Hematopoietic multipotent progenitor cell treated with erythropoietin and hydrocortisone succinate and interleukin-3 and kit ligand, for 8 days (in vitro differentiated cells): ENCODE measurements at places on chromosomes 7 and 10.

- DNase-seq, result no peak
Measured at GRCh38 chr10:77386838-77387237, 250.8 kb downstream of the KCNMA1 start.

GRCh38 chr7:110591341-110591740 lies 499.6 kb upstream of the LRRN3 start:
- no peak for DNase-seq

GRCh38 chr10:124647421-124648130 lies 96.6 kb downstream of the FAM53B start:
- DNase-seq, result peak; percentile 93

DNA sequence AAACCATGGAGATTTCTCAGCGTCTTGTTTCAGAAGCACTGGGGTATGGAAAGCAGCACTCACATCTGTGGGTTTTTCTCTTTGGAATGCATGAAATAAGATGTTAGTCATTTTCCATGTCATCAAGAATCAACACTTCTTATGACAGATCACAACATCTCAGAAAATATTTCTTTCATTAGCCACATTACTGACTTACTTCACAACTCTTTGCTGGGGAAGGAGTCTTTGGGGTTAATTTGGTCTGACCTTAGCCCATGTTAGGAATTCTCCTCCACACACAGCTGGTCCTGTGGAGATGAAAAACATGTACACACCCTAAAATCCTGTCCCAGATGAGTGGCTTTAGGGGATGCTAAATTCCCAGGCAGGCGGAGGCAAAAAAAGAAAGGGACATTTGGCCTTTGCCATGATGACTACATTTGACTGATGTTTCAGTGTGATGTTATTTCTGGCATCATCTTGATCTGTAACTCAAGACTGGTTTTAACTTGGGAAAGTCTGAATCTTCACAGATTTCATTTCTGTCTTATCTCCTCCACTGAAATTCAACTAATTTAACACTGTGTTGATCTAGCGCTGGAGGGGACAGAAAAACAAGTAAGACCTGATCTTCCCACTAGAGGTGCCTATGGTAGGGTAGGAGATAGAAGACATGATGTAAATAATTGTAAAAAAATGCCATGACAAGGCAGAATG lies 363.2 kb downstream of the PRPF18 start:
- DNase-seq, result no peak

GRCh38 chr10:88120599-88121333 lies 257.3 kb downstream of the PTEN start:
- DNase-seq, result no peak

- peak; percentile 49 for DNase-seq
Measured at GRCh38 chr10:27153845-27154193, 365 bp downstream of the YME1L1 start.

DNA sequence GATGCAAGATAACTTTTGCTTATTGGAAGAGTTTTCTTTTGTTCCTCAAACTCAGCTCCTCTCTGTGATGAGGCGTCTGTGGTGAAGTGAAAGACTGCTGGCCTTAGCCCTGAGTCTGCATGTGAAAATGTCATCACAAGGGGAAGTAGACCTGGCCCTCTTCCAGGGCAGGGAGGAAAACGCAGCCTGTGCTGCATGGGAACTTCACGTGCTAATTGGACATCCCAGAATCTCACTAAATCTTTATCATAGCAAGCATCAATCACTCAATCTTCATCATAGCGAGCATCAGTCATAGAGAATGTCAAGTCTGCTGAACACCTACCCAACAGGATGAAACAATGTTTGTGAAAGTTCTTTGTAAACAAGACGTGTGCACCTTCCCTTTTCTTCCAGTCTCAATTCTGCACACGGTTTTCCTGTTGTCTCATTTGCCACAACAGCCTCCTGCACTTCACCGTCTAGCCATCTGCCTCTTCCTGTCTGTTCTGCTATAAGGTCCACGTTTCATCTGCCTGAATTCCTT lies 314.6 kb downstream of the FRMD4A start:
- no peak for DNase-seq

DNA sequence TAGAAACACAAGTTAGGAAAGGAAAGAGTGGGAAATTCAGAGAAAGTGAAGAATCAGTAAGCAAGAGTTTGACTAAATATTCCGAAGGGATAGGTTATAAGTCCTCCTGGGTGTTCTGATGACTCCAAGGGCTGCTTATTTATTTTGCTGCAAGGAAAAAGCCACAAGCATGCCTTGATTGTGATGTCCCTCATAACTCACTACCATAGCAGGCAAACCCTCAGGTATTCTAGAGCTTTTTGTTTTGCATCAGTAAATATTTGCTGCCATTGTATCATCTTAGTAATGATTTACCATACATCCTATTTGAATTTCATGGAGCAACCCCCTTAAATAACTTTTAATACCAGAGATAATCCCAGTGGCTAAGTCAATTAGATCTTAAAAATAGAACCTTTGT lies 688.1 kb downstream of the SUGCT start:
- DNase-seq, result no peak

GRCh38 chr7:3404501-3404900 lies 103.4 kb downstream of the SDK1 start:
- DNase-seq, result no peak

- no peak for DNase-seq
Measured at GRCh38 chr10:77919713-77920108, 6.8 kb downstream of the DLG5 start.

DNA sequence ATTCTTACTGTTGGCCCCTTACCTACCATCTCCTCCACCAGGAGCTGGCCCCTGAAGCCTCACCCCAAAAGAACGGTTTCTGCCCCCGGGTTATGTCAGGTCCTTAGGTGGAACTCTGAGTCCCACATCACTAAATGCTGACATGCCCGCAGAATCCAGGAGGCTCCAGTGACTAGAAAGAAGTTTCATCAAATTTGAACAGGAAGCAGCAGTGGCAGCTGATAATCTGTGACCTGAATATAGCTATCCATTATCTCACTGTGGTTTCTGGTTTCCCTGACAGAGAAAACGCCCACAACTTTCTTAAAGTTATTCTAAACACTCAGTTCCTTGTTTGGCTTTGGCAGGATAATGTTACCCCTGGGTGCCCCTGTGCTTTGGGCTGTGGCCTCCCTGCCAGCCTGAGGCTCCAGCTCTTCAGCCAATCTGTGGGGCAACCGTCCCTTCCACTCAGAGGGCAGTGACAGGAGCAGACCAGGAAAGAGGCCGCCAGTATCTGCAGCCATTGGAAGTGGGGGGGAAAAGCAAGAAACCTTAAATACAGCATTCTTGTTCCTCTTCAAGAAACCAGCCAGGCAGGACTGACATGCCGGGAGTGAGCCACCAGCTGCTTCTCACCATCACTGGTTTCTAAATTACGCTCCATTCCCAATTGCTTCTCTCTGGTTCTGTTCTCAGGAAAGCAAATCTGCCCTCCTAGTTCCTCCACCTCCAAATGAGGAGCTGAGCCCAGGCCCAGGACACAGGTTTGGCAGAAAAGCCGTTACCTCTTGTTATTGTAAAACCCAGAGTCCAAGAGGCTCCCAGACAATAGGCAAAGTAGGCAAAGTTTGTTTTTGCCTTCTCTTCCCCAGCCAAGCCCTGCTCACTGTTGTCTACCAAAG lies 41.2 kb upstream of the VCL start:
- DNase-seq, result peak; percentile 93

- peak; percentile 63 for DNase-seq
Measured at GRCh38 chr7:37285706-37286453, 162.8 kb downstream of the ELMO1 start.

GRCh38 chr10:108166401-108166800 lies 1001.9 kb upstream of the SORCS1 start:
- DNase-seq, result no peak

- DNase-seq, result no peak
Measured at GRCh38 chr7:77685233-77685632, 11.0 kb upstream of the RSBN1L start.

- DNase-seq, result no peak
Measured at GRCh38 chr7:55192723-55193122, 172.4 kb upstream of the LANCL2 start.

- DNase-seq, result peak; percentile 92
Measured at GRCh38 chr10:12500381-12501303, 151.3 kb downstream of the CAMK1D start.

GRCh38 chr10:93165367-93165766 lies 91.7 kb downstream of the CYP26A1 start:
- DNase-seq, result no peak

DNA sequence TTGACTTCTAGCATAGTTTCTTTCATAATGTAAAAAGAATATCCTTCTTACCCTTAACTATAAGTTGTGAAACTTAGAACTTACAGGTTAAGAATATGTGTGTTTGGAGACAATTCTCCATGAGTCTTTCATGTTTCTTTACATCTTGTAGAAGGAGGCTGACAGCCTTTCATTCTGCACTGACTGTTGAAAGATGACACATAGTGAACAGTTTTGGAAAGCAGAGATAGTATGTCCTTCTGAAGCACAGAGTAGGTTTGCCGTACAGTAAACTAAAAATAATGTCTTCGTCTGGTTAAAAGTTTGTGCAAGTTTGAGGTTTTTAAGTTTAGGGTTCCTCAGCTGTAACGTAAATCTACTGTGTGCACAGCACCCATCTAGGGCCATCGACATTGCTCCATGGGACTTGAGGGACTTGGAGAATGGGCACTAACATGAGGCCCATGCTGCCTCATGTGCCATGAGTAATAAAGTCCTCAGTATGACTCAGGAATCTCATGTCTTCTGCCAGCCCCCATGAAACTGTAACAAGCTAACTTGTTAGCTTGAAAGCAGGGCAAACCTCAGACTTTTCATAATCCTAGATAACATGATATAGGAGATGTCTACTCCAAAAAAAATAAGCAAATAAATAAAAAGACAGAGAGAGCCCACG lies 24.5 kb upstream of the ELAPOR2 start:
- DNase-seq, result no peak

DNA sequence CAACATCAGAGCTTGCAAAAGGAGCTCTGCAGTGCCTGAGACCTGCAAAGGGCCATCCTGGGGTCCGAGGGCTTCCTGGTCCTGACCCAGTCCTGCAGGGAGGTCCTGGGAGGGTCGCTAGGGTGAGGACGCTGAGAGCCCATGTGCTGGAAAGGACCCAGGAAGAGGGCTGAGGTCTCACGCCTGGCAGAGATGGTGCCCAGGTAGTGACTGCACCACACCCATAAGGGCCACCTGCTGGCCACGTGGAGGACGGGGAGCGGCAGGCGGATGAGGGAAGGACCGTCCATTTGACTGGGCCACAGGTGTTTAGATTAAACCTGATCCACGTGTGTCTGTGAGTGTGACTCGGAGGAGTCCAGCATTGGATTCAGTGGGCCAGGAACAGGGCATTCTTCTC lies 392.8 kb downstream of the DNAJB6 start:
- no peak for DNase-seq

- no peak for DNase-seq
Measured at GRCh38 chr10:25631471-25631870, 302.6 kb upstream of the MYO3A start.
